ENCODE measurements at places on chromosomes 4 and X.

DNA sequence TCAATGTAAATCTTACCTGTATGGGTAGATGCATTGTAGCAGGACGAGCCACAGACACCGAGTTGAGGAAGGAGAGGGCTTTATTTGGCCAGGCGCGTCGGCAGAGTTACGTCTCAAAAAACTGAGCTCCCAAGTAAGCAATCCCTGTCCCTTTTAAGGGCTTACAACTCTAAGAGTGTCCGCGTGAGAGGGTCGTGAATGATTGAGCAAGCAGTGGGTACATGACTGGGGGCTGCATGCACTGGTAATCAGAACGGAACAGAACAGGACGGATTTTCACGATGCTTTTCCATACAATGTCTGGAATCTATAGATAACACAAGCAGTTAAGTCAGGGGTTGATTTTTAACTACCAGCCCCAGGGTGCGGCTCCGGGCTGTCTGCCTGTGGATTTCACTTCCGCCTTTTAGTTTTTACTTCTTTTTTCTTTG, 524.9 kb upstream of the HTR2C start:
- no peak for DNase-seq

DNA sequence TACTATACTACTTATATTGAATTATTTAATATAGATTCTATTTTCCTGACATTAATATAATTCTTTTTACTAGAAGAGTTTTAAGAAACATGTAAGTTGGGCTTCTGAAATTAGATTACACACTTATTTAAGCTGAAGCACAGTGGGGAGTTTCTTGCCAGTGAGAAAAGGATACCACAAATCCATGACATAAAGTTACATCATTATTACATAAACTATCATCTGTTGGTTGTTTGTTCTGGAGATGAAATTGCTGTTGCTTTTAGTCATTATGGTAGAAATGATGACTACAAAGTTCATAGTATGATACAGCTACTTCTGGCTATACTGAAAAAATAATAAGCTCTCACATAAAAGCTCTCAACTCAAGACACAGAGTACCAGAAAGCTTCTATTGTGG, 880.4 kb downstream of the PCDH18 start:
- DNase-seq, result no peak

- DNase-seq, result no peak
These were observed 3.9 kb upstream of the SFRP2 start for GRCh38 chr4:153792618-153793247.

DNA sequence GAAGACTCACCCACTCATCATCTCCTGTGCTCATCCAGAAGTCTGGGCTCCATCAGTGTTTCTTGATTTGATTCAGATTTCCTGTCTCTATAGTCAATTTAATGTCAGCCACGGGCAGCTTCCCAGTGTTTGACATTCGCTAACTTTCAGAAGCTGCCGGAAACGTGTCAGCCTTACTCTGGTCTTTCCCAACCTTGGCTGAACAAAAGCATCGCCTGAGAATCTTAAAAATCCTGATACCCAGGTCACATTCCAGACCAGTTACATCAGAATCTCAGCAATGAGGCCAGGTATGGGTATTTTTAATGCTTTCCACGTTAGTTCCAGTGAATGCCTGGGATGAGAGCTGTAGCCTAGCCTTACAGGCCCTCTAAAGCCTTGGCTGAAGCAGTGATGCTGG, 233.8 kb downstream of the FRMPD4 start:
- DNase-seq, result peak; percentile 20

- peak; percentile 62 for DNase-seq
These were observed 45.1 kb upstream of the PPARGC1A start for GRCh38 chr4:23934915-23935314.

GRCh38 chr4:6264225-6264540, 5.5 kb upstream of the WFS1 start:
- DNase-seq, result no peak

DNA sequence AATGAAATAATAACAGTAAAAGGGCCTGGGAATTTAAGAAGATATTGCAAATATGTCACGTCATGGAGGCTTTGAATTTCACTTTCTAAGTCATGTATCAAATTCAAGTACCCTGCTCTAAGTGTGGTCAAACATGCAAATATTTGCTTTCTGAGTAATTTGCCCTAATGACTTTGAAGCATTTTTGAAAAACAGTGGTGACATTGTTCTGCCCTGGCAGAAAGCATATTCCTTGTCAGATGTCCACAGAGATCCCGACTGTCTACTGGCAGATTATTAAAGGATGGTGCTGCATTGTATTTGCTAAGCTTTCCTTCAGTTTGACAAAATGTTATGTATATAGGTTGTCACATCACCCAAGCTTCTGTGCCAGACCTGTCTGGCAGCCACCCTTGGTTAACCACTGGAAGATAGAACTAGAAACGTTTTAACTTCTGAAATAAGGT, 92.5 kb downstream of the ANK2 start:
- no peak for DNase-seq

DNA sequence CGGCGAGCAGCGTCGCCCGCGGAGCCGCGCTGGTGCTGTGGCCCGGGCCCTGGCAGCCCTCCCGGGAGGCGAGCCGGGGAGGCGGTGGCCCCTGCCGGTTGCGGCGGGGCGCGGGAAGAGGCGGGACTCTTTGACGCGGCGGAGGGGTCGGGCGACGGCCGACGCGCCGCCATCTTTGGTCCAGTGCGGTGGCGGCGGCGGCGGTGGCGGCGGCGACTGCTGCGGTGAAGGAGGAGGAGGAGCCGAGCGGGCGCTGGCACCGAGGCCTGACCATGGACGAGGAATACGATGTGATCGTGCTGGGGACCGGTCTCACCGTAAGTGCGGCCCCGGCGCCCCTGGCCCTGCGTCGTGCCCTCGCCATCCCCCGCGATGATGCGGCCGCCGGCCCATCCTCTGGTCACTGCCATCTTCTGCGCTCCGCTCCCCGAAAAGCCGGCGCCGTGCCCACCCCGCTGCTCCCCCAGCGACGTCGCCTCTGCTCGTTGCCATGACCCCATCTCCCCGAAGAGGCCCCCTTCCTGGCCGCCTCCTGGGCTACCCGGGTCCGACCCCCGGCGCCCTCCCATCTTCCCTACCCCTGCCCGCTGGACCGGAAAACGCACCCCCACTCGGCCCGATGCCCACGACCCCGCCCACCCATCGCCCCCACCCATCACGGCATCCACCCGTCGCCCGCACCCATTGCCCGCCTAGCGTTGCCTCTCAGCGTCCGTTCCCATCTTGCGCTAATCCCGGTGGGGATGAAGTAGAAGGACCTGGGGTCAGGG, at the start of gene GDI1:
GDI1 (plus strand) TSS at position 172 of the 770 bp plus-strand sequence; CDS start at position 273, 101 bp downstream.
- DNase-seq, result peak; percentile 49

DNA sequence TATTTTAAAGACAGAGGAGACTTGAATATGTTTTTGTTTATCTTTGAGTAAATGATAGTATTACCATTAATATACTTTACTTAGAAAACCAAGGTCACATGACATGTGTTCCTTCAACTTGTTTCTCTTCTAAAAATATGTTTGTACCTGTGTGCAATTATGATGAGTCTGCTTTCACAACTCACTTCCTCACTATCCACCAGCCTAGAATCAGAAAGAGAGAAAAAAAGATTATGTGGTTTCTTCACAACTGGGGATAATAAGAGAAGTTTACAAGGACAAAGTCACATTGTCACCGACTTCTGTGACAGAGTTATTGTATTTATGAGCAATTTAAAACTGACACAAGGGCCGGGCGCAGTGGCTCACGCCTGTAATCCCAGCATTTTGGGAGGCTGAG, 1112.1 kb downstream of the RPA4 start:
- no peak for DNase-seq

DNA sequence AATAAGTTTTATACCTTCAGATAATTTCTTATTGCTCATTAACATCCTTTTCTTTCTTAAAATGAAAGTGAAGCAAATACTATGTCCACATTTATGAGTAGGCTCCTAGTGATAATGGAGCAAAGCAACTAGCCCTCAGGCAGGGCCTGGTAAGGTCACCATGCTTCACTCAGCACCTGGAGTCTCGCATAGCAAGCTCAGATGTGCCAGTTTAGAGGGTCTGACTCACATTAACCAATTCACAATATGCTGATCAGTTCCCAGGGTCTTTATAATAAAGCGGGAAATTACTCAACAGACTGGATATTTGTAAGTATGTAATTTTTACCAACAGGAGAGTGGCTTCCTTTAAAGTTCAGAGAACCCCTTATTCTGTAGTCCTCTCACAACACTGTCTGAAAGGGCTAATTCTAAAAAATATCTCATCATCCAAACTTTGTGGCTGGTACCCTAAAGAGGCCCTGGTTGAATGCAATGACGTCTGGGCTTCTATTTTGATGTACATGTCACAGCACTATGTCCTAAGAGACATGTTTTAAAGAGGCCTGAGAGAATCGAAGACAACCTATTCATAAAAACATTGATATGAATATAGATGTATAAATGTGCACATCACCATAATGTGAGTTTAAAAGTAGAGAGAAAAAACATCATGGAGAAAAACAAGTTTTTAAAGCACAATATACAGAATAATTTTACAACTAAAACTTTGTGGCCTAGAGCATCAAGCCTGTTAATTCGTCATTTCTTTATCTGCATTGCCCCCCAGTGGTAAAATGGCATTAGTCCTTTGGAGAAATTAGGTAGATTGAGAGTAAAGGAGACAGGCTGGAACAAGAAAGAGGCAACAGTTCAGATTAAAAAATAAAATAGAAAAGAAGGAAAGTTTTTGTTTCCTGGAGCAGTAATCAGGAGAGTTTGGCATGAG, 44.3 kb downstream of the IL21 start:
- DNase-seq, result peak; percentile 29

DNA sequence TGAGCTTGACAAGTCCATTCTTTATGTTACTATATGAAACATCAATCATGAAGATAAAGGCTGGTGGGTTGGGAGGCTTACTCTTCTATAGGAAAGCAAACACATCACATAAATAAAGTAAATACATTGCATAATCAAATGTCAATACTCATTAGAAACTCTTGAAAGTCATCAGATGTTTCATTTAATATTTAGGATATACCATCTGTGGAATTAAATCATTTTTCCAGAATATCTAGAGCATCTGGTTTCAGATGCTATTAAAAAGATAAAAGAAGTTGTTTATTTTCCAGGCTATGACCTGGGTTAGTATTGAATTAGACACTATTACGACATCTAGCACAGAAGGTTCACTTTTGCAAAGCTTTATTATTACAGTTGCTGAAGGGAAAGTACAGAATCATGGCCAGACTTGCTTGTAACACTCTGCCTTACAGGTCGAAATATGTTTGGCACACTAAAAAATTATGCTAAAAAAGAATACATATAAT, 72.6 kb downstream of the METTL14 start:
- no peak for DNase-seq

DNA sequence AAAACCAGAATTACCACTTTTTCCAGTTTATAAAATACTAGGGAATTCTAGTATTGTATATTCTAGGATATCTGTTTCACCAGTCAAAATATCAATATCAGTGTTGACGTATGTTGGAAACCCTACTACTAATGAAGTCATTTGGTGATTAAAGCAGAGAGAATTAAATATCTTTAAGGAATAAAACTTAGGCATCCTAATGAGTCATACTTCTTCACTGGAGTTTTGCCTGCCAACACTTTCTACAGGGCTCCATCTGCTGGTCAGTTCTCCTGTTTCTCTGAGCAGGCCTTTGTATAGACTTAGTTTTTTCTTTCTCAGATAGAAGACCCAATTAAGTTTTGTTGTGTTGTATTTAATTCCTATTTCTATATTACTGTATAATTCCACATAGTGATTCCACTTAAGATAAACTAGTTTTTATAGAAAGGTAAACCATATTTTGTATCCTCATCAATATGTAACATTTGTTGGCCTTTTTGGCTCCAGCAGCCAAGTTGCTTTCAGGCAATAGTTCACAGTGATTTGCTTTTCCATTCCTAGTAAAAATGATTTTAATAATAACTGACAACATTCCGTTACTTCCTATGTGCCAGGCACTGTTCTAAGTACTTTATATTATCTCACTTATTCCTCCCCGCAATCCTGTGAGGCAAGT, 3.5 kb downstream of the AP1AR start:
- DNase-seq, result peak; percentile 75

DNA sequence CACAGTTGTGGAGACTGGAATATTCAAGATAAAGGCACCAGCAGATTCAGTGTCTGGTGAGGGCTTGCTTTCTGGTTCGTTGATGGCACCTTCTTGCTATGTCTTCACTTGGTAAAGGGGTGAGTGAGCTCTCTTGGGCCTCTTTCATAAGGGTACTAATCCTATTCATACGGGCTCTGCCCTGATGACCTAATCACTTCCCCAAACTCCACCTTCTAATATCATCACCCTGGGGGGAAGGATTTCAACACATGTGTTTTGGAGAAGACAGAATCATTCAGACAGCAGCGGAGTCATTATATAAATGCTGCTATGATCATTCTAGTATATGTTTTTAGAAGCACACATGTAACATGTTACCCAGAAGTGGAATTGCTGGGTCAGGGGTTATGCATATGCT, 295.3 kb upstream of the CTSO start:
- DNase-seq, result no peak

DNA sequence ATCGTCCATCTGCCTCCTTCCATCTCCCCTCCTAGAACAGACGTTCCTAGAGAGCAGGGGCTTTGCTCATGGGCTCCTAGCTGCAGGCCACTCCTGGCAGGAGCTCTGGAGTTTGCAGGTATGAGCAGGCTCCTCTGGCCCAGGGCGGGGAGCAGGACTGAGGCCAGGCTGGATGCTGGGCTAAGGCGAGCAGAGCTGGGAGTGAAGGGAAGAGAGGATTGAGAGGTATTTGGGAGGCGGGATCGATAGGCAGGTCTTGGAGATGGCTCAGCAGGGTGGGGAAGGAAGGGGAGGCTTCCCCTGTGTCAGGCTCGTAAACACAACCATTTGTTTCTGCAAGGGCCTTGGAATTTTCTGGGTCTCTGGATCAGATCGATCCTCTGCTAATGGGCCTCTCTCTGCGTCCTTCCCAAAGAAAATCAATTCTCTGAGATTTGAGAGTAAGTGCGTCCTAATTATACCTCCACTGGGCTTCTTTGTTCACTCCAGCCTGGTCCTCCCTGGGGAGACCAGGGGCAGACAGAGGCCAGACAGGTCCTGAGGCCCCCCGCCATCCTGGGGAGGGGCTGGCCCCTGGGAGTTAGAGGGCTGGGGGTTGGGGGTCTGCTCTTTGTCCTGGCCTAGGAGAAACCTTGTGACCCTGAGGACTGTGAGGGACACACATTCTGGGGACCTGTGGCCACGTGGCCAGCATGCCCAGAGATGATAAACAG, 94.8 kb upstream of the PSAPL1 start:
- DNase-seq, result no peak

GRCh38 chr4:113790478-113790877, 28.9 kb upstream of the CAMK2D start:
- DNase-seq, result no peak

GRCh38 chr4:5757536-5757935, 46.5 kb downstream of the EVC start:
- no peak for DNase-seq

GRCh38 chr4:101643186-101643837, 147.2 kb upstream of the BANK1 start:
- DNase-seq, result no peak

- DNase-seq, result no peak
These were observed 71.1 kb downstream of the MAP9 start for GRCh38 chr4:155305619-155306018.

- no peak for DNase-seq
These were observed 654.5 kb downstream of the STIM2 start for GRCh38 chr4:27515140-27515539.

Data from muscle of back (tissue), 13 donors.